ENCODE measurements at places on chromosomes 3 and 15.
A peak's percentile ranks its signal among the peaks of the same experiment; 100 is the strongest.

DNA sequence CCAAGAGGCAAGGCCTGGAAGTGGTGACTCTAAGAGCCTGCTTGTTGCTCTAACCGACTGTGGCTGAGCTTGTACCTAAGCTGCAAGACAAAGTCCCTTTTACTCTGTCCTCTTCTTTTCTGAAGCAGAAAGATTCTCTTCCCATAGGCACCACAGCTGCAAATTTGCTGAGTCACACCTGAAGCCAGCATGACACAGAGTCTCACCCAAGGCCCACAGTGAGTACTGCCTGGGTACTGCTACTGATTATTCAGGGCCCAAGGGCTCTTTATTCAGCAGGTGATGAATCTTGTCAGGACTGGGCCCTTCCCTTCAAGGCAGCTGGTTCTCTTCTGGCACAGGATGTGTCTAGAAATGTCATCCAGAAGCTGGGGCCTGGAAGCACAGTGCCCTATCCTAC is 18.9 kb upstream of the TIGIT start:
- DNase-seq, result no peak

GRCh38 chr3:150240891-150241290 is 167.2 kb upstream of the TSC22D2 start:
- DNase-seq, result no peak

DNA sequence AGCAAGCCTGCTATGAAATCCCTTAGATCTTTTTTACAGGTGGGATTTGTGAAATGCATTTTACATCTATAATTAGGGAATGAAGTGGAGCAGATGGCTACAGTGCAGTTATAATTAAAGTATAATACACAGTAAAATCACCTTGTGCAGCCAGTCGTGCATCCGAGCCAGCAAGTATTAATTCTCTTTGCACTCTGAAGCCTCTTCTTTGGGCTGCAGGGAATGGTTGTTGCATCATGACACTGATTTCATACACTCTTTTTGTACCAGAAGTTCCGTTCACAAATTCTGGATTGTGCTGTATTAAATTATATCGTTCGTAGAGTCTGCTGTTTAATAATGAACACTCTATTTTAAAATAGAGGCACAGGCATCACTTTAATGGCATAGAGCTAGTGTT is 28.7 kb upstream of the TP63 start:
- DNase-seq, result no peak

DNA sequence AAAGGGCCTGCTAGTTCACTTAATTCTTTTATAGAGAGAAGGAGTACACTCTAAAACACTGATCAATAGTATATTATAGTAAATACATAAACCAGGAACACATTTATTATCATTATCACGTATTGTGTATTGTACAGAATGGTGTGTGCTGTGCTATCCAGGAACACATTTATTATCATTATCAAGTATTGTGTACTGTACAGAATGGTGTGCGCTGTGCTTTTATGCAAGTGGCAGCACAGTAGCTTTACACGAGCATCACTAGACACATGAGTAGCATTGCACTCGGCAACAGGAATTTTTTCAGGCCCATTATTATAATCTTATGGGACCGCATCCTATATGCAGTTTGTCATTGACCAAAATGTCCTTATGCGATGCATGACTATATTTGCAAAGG is 20.9 kb upstream of the MUC20 start:
- no peak for DNase-seq

- DNase-seq, result no peak
Measured at GRCh38 chr3:28624084-28624483, 275.5 kb upstream of the AZI2 start.

- no peak for DNase-seq
Measured at GRCh38 chr15:98144388-98144787, 183.9 kb downstream of the ARRDC4 start.

GRCh38 chr3:83662381-83662960 is 1296.3 kb upstream of the CADM2 start:
- no peak for DNase-seq

GRCh38 chr3:107062310-107062709 is 314.9 kb upstream of the CCDC54 start:
- no peak for DNase-seq

DNA sequence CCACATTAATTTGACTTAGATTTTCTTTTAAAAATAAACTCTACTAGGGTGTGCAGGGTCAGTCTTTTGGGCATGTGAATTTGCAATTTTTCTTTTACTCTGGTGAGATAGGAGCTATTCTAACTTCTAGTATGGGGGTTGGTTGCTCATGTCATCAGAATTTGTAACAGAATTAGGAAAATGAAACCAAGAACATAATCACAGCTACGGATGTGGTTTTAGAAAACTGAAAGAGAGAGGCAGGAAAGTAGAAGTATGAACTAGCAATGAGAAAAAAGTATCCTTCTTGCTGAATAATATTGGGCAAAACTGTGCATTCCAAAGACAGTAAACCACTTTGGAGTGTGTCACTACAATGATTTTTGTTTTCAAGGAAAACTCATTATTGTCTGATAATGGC is 43.3 kb downstream of the ADPGK start:
- no peak for DNase-seq

DNA sequence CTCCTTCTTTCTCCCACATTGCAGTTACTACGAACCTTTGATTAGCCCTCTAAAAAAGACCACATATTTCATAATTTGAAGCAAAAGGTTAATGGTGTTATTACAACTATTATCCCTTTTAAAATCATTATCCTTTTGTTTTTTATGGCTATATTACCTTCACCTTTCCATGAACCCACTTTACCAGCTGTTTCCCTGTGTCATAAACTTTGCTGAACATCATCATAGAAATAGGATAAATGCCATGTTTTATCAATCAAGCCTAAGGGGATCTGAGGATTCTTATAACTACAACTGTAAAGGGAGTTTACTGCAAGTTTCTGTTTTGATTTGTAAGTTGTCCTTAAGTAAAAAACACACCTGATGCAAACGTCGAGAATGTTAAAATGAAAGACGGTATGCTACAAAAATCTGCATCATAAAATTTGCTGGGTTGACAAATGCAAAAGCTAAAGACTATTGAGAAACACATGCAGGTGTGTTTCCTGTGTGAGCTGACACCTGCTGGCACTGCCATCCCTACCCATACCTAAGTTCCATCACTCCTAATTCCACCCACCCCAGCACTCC is 39.1 kb upstream of the ARRDC4 start:
- DNase-seq, result no peak

DNA sequence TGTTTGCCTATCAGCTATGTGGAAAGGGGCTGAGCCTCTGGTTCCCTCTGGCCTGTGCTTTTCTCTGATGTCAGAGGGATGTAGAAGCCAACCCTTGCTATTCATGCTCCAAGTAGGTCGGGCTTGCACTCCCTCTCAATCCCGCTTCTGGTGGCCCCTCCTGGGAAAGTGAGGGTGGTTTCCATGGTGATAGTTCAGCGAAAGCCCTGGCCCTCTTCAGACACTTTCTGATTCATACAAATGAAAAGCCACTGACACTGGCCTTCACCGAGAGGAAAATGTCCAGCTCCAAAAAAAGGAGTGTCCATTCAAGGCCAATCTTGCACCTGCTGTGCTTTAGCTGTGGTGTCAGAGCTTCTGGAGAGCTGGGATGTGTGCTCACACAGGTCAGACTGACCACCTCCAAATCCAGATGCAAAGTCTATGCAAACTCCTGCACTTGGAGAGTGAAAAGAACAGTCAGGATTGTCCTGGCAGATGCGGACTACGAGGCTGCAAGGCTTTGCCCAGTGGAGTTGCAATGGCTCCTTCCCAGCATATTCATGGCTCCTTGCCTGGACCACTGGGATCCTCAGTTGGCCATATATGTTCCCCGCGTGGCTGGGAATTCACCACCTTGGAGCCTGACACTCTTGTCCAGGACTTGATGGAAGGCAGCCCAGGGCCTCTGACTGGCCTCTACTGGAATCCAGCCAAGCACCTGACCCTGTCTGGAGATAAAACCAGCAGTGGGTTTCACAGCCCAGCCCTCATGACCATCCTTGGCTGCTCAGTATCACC is 96.6 kb downstream of the CEMIP start:
- peak; percentile 40 for DNase-seq

- no peak for DNase-seq
Measured at GRCh38 chr3:159346271-159346903, 544.5 kb downstream of the MFSD1 start.

GRCh38 chr3:37168896-37169295 is 5.5 kb downstream of the LRRFIP2 start:
- DNase-seq, result no peak

DNA sequence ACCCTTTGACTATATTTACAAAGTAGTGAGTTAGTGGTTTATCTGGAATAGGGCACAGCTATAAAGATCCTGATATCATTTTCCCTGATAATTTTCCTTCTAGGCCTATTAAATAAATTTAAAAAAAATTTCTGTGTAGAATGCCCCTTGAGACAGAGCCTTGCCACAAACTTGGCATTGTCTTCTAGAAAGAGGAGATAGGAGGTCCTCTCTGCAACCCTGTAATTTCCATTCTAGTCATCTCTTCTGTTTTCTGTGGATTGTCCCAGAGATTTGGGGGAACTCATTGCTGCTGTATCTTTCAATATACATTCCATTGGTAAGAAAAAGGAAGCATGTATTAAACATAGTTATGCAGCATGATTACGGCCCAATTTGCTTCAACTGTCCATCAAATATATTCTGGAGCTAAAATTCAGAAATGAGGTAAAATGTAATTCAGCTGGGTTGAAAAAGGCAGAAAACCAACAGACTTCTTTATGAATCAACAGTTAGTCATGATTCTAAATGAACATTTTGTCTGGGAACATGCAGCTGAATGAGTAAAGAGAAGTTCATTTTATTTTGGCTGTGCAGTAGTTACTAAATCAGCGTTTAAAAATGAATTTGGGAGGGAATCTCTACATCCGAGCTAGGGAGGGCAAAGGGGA is 401.1 kb downstream of the NAALADL2 start:
- DNase-seq, result no peak

DNA sequence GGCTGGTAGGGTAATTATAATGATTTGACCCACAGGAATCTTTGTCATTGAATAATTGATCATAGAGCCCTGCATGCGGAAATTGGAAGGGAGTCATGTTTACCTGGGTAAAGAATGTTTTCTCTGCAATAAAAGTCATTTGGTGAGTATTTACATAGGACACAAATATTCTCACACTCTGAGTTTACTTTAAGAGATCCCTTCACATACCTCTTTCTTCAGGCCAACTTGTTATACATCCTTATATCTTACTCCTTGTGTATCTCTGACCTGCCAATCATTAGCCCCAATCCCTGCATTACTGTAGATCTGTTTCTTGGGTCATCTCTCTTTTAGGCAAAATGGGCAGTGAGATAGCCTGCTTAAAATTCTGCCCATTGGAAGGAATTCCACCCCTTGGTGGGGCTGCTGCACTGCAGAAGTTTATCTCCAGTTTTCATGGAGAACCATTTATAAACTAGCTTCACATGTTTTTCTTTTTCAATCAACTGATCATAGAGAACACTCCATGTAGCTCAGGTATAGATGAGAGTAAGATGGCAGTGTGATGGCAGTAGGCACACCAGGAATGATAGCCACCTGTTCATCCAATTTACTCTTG is 46.2 kb downstream of the ILDR1 start:
- no peak for DNase-seq

DNA sequence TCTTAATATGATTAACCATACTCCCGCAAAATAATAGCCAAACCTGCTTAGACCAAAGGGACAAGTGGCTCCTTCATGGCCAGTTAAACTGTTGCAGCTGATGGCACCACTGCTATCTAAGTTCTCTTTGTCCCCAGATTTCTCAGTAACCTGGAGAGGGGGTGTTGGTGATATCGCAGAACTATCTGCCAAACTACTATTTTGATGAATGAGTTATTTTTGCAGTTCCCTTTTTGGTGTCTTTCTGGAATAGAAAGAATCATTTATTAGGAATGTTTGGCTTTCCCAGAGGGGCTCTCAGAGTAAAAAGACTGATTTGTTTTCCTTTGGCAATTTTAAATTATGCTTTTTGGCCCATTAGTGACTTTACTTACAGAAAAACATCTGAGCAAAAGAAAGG is 33.0 kb downstream of the CLEC3B start:
- DNase-seq, result no peak

- DNase-seq, result no peak
Measured at GRCh38 chr3:153219146-153219545, 57.1 kb downstream of the RAP2B start.

DNA sequence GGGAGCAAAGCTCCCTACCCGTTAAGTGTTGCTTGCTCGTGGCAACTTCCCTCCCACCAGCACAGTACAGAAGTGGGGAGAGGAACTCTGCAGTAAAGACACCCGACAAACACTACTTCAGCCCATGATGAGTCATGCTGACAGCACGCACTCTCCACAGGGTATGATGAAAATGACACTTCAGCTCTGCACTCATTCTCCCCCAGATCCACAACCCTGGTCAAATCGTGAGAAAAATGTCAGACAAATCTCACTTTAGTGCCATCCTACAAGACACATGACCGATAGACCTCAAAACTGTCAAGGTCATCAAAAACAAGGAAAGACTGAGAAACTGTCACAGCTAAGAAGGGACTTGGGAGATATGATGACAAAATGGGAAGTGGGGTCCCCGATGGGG is 278.9 kb downstream of the OCA2 start:
- no peak for DNase-seq

- no peak for DNase-seq
Measured at GRCh38 chr3:23668430-23668904, 137.3 kb upstream of the UBE2E1 start.

DNA sequence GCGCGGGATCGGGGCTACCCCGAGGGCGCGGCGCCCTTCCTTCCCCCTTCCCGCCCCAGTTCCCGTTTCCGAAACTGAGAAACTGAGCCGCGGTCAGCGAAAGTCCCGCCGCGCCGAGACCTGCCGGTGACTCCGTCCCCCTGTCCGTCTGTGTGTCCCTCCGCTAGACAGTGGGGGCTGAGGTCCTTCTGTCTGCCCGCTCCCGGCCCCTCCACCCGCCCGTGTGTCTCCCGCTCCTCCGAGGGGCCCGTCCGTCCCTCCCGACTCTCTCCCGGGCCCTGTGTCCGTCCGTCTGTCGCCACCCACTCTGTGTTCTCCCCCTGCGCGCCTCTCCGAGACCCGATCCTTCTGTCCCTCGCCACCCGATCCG is 426 bp downstream of the PRKCD start:
- no peak for DNase-seq

GRCh38 chr15:59174835-59175831 is 31.5 kb upstream of the LDHAL6B start:
- peak; percentile 67 for DNase-seq

DNA sequence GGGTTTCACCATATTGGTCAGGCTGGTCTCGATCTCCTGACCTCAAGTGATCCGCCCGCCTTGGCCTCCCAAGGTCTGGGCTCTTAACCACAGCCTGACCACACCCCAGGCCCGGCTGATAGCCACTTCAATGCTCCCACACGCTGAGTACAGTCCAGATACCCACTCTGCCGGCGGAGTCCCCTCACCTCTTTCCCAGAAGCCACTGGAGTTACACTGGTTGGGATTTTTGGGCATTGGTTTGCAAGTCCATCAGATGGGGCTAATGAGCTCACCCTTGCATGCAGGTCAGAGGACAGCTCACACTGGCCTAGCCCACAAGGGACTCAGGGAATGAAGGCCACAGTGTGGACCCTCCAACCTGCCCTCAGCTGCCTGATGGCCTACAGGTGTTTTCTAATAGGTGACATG is 60.1 kb downstream of the IQSEC1 start:
- DNase-seq, result no peak

- DNase-seq, result no peak
Measured at GRCh38 chr3:4107430-4107829, 195.7 kb upstream of the SETMAR start.
